Myocyte (in vitro differentiated cells): ENCODE measurements at places on chromosomes 5 and 9. TPM values are rescaled to one million over a fixed set of nuclear protein-coding genes. Genes with fewer than 3 reads are reported as not detected.

The SPEF2 gene
- 1.6 and 8.4 TPM in 2 replicates for total RNA-seq

The PCDHGA9 gene
- 0.88 and 1.7 TPM in 2 replicates for total RNA-seq

The C8G gene
- 0.88 TPM in 1 of 2 replicates, not detected in the other for total RNA-seq

The GPR150 gene
- 0.31 and 0.53 TPM in 2 replicates for total RNA-seq

The KIF24 gene
- 2.0 and 2.1 TPM in 2 replicates for total RNA-seq

The LCN12 gene
- 0.10 and 0.27 TPM in 2 replicates for total RNA-seq

The SAXO1 gene
- 0.57 TPM in 1 of 2 replicates, not detected in the other for total RNA-seq

The PCDHGB5 gene
- total RNA-seq: 0.47 and 1.4 TPM in 2 replicates

The PTPRD gene
- total RNA-seq: not detected in 2 replicates

The TGFBI gene
- 758 and 1,068 TPM in 2 replicates for total RNA-seq

The FOXD4L3 gene
- total RNA-seq: not detected in 2 replicates

The CDC20B gene
- total RNA-seq: not detected in 2 replicates

The RGMB gene
- 206 and 220 TPM in 2 replicates for total RNA-seq

The TRIO gene
- total RNA-seq: 122 and 126 TPM in 2 replicates

The PCDHB13 gene
- 5.3 and 6.4 TPM in 2 replicates for total RNA-seq

The PDE4D gene
- total RNA-seq: 18.6 and 26.8 TPM in 2 replicates

The HTR4 gene
- total RNA-seq: not detected in 2 replicates

The POLK gene
- 37.7 and 40.1 TPM in 2 replicates for total RNA-seq

The SPATA6L gene
- total RNA-seq: 0.16 and 0.21 TPM in 2 replicates

The HACD4 gene
- 0.10 and 0.16 TPM in 2 replicates for total RNA-seq

The DOCK2 gene
- 0.08 TPM in 1 of 2 replicates, not detected in the other for total RNA-seq

The TRAF1 gene
- 0.80 and 1.1 TPM in 2 replicates for total RNA-seq

The TRPM3 gene
- total RNA-seq: 0.36 and 0.45 TPM in 2 replicates

The MEGF10 gene
- total RNA-seq: 193 and 196 TPM in 2 replicates

The SHOC1 gene
- not detected in 2 replicates for total RNA-seq

The PRLR gene
- not detected in 2 replicates for total RNA-seq

The RASA1 gene
- 44.5 and 55.8 TPM in 2 replicates for total RNA-seq

The OBP2A gene
- not detected in 2 replicates for total RNA-seq

The NSMF gene
- 53.9 and 69.9 TPM in 2 replicates for total RNA-seq

The MED7 gene
- total RNA-seq: 12.4 and 16.0 TPM in 2 replicates

The SEMA5A gene
- 2.2 and 2.7 TPM in 2 replicates for total RNA-seq
